ENCODE measurements at places on chromosomes 11 and 22. TPM values are rescaled to one million over a fixed set of nuclear protein-coding genes. Genes with fewer than 3 reads are reported as not detected.

- H3K27ac ChIP-seq: no peak overlapping the region
- peaks cover 55% of the 10 kb centered on the region for H3K36me3 ChIP-seq
- no peak overlapping the region for H3K4me3 ChIP-seq
- H3K4me1 ChIP-seq: peaks cover 17% of the 10 kb centered on the region
- no peaks in the 10 kb centered on the region for H3K27me3 ChIP-seq
- DNase-seq: no peak
Measured at GRCh38 chr22:28743852-28744251, 2.0 kb downstream of the HSCB start.

- H3K4me3 ChIP-seq: no peak overlapping the region
- H3K27me3 ChIP-seq: peaks cover 11% of the 10 kb centered on the region
- no peak for DNase-seq
- H3K4me1 ChIP-seq: no peaks in the 10 kb centered on the region
- H3K27ac ChIP-seq: no peak overlapping the region
Measured at GRCh38 chr11:18144243-18144642, 11.9 kb downstream of the MRGPRX3 start.

GRCh38 chr11:129932381-129933067, 37.1 kb upstream of the NFRKB start:
- peaks cover 5% of the 10 kb centered on the region for H3K4me1 ChIP-seq
- no peak overlapping the region for H3K27ac ChIP-seq

DNA sequence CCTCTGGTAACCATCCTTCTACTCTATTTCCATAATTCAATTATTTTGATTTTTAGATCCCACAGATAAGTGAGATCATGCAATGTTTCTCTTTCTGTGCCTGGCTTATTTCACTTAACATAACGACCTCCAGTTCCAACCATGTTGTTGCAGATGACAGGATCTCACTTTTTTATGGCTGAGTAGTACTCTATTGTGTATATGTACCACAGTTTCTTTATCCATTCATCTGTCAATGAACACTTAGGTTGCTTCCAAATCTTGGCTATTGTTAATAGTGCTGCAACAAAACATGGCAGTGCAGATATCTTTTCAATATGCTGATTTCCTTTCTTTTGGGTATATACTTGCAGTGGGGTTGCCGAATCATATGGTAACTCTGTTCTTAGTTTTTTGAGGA, 286.4 kb upstream of the C11orf87 start:
- H3K4me3 ChIP-seq: no peak overlapping the region
- DNase-seq: no peak
- no peaks in the 10 kb centered on the region for H3K27me3 ChIP-seq
- H3K27ac ChIP-seq: no peak overlapping the region
- H3K36me3 ChIP-seq: no peaks in the 10 kb centered on the region
- no peaks in the 10 kb centered on the region for H3K4me1 ChIP-seq

DNA sequence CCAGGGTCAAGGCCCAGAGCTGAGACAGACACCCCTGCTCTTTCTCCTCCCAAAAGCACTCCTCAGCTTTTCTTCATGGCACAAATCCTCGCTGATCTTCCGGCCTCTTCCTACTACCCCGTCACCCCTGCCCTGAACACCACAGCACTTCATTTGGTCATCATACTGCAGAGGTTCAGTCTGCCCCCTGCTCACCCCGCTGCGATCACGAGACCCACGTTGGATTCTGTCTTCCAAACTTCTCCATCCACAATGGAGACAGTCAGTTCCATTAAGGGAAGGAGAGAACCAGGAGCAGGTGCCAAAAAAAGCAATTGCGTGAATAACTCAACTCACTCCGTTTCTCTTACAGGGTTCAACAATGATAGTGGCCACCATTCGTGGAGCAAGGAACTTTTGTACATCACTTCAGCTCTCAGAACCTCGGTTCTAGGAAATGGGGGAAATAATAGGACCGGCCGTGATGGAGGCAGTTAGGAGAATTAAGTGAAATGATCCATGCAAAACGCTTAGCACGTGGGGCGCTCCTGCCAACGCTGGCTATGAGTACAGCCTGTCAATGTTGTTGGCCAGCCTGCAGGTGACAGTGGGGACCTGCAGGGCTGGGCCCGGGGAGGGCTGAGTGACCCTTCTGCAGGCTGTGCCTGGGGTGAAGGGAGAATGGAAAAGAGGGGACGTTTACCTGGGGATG, 45.9 kb downstream of the MN1 start:
- H3K4me1 ChIP-seq: no peaks in the 10 kb centered on the region
- H3K27ac ChIP-seq: no peak overlapping the region
- no peaks in the 10 kb centered on the region for H3K27me3 ChIP-seq

- no peaks in the 10 kb centered on the region for H3K36me3 ChIP-seq
- H3K27ac ChIP-seq: no peak overlapping the region
- H3K4me1 ChIP-seq: peaks cover 20% of the 10 kb centered on the region
- H3K27me3 ChIP-seq: no peaks in the 10 kb centered on the region
- no peak overlapping the region for H3K4me3 ChIP-seq
Measured at GRCh38 chr11:62406034-62406433, 12.8 kb upstream of the SCGB1A1 start.

- H3K4me3 ChIP-seq: no peak overlapping the region
- no peak overlapping the region for H3K27ac ChIP-seq
- H3K36me3 ChIP-seq: no peaks in the 10 kb centered on the region
Measured at GRCh38 chr22:50257041-50257440, 4.4 kb downstream of the MAPK12 start.

DNA sequence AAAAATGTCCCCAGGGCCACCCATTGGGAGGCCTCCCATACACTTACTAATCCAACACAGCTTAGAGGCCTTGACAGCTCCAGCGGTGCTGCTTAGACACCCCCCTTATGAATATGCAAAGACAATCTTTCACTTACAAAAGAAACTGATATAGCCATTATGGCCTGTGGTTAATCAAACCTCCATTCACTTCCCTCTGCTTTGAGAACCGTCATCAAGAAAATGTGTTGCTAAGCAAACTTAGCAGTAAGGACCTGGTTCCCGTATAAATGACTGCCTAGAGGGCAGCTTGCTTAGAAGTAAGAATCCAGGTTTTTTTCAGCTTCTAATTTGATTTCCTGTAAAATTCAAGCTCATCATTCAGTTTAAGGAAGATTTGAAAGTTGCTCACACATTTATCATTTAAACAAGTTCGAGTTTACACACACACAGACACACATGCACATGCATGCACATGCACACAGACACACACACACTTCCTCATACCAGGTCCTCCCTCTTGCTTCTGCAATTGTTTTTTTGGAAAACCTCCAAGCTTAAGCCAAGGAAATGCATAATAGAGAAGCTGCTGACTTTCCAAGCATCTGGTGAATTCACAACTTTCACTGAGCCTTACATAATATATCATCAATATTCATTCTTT, 137.7 kb upstream of the BLID start:
- H3K36me3 ChIP-seq: no peaks in the 10 kb centered on the region
- DNase-seq: no peak
- peak overlapping the region; percentile 39 for H3K27ac ChIP-seq
- H3K4me1 ChIP-seq: peaks cover 10% of the 10 kb centered on the region
- H3K27me3 ChIP-seq: no peaks in the 10 kb centered on the region

GRCh38 chr11:33643167-33643824, 57.3 kb downstream of the C11orf91 start:
- H3K27ac ChIP-seq: no peak overlapping the region
- H3K4me3 ChIP-seq: no peak overlapping the region
- H3K4me1 ChIP-seq: no peaks in the 10 kb centered on the region
- peaks cover 8% of the 10 kb centered on the region for H3K27me3 ChIP-seq

DNA sequence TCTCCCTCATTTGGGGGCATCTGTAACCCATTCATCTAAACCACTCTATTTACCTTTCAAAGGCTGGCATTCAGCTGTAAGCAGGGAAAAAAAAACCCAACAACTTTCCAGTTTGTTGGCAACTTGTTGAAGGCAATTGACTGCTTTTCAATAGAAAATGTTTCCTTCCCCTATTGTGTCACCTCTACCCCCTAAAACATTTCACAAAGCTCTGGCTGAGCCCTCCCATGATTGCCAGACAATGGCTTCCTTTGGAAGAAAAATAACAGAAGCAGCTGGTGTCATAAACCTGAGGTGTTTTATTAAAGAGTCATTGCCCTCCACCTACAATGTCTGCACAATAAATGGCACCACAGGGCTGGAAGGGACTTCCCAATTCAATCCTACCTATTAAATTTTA, 22.1 kb upstream of the PSMA1 start:
- no peaks in the 10 kb centered on the region for H3K27me3 ChIP-seq
- H3K4me1 ChIP-seq: peaks cover 35% of the 10 kb centered on the region
- no peak for DNase-seq
- no peaks in the 10 kb centered on the region for H3K36me3 ChIP-seq
- H3K4me3 ChIP-seq: no peak overlapping the region
- H3K27ac ChIP-seq: no peak overlapping the region

GRCh38 chr11:76767659-76768058, 15.5 kb upstream of the TSKU start:
- peak overlapping the region; percentile 36 for H3K27ac ChIP-seq
- no peak for DNase-seq
- H3K36me3 ChIP-seq: no peaks in the 10 kb centered on the region

DNA sequence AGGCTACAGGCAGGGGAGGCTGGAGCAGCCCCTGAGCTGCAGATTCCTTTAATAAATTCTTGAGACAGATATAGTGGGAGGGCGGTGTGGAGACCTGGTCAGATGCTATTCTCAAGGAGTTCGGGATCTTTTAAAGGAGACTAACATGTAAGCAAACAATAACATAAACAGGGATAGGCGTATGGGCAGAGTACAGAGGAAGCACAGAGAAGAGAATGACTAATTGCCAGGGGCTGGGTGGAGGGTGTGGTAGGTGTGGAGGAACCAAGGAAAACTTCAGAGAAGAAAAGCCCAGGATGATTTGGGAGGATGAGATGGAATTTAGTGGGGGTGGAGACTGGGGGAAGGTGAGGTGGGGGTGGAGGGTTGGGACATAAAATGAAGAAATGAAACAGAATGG, 9.7 kb upstream of the HEPHL1 start:
- H3K27ac ChIP-seq: no peak overlapping the region
- DNase-seq: no peak
- no peaks in the 10 kb centered on the region for H3K36me3 ChIP-seq
- H3K27me3 ChIP-seq: no peaks in the 10 kb centered on the region

- H3K36me3 ChIP-seq: no peaks in the 10 kb centered on the region
- DNase-seq: no peak
- peaks cover under 1% of the 10 kb centered on the region for H3K4me1 ChIP-seq
- H3K4me3 ChIP-seq: no peak overlapping the region
Measured at GRCh38 chr11:121661880-121662486, 209.2 kb upstream of the SORL1-AS1 start.

GRCh38 chr22:27874185-27874584, 44.9 kb downstream of the PITPNB start:
- DNase-seq: no peak
- H3K27me3 ChIP-seq: no peaks in the 10 kb centered on the region
- peaks cover 44% of the 10 kb centered on the region for H3K36me3 ChIP-seq
- peaks cover 24% of the 10 kb centered on the region for H3K4me1 ChIP-seq
- H3K4me3 ChIP-seq: no peak overlapping the region
- no peak overlapping the region for H3K27ac ChIP-seq

DNA sequence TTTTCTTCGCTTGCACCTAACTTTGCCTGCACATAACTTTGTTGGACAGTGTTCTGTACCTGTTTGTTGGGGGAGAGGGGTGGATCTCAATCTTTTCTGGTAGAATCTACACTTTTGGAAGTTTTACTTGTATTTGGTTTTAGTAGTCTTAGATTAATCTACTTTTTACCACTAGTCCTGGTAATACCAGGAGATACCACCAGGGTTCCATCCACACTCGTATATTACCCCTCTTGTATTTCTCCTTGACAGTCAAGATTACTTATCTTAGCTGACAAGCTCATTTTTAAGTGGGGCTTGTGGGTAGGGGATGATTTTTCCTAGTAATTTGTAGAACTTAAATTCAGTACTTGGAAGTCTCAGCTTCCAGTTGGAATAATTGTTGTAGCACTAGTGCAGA, 37.3 kb upstream of the TECTA start:
- H3K27me3 ChIP-seq: no peaks in the 10 kb centered on the region
- H3K4me3 ChIP-seq: no peak overlapping the region
- H3K4me1 ChIP-seq: no peaks in the 10 kb centered on the region
- H3K36me3 ChIP-seq: peaks cover 69% of the 10 kb centered on the region
- DNase-seq: no peak

- H3K27ac ChIP-seq: no peak overlapping the region
- no peak overlapping the region for H3K4me3 ChIP-seq
- no peaks in the 10 kb centered on the region for H3K36me3 ChIP-seq
- DNase-seq: no peak
Measured at GRCh38 chr11:131481971-131482370, 111.6 kb downstream of the NTM start.

Gene CASP5
- 5.8 TPM for total RNA-seq

Gene NDUFS8
- total RNA-seq: 95.5 TPM

Gene PKDREJ
- not detected for total RNA-seq

Gene FXYD6
- total RNA-seq: 61.2 TPM

Gene SCT
- total RNA-seq: not detected

Gene POU2AF3
- total RNA-seq: 3.4 TPM
